ENCODE measurements at places on chromosomes 7 and 10.
A peak's percentile ranks its signal among the peaks of the same experiment; 100 is the strongest.

GRCh38 chr7:135291809-135292253 is 58.2 kb downstream of the STRA8 start:
- DNase-seq = no peak

DNA sequence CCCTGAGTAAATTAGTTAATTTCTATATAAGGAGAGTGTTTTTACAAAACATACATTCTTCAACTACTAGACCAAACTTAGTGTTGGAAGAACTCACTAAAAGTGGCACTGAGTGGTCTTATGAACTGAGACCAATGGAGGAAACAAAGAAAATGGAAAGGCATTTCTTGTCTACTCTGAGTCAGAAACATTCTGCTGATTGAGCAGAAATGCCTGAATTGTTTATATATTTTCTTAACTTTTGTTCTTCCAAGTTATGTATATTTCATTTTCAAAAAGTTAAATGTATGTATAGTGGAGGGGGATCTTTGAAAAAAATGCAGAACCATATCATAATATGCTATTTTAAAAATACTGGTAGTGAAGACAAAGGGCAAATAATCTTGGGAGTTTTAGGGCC is 320.7 kb downstream of the HGF start:
- DNase-seq = no peak

- no peak for DNase-seq
These were observed 188.6 kb downstream of the MTERF1 start for GRCh38 chr7:91691865-91692264.

DNA sequence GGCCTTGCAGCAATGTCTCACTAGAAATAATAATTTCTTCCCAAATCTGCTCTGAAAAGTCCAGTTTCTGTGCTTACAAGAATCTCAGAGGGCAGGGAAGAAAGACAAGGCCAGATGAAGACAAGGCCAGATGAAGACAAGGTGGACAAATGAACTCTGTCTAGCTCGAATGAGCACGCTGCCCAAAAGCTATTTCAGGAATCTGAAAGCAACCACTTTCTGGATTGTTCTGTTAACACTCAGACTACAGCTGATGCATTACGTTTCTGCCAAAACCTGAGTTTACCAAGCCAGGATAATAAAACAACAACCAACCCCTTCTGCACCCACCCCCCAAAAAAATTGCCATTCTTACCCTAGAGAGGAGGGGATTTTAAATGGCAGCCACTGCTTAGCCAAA is 1073.6 kb downstream of the SORCS3 start:
- no peak for DNase-seq

DNA sequence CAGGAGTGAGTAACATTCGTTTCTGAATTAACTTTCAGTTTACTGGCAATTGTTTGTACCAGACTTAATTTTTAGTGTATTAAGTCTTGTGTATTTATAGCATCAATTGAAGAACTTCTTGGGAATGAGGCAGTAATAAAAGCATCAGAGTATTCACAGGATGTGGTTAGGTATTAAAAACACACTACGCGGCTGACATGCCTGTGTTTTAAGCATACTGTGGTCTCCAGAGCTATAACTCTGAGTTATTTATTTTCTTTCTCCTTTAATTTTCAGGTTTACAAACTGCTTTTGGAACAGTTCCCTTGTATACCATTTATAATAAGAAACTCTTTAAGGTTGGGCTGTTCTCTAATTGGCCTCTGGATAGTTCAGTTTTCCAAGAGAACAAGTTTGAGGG is 626.1 kb upstream of the NRG3 start:
- no peak for DNase-seq

DNA sequence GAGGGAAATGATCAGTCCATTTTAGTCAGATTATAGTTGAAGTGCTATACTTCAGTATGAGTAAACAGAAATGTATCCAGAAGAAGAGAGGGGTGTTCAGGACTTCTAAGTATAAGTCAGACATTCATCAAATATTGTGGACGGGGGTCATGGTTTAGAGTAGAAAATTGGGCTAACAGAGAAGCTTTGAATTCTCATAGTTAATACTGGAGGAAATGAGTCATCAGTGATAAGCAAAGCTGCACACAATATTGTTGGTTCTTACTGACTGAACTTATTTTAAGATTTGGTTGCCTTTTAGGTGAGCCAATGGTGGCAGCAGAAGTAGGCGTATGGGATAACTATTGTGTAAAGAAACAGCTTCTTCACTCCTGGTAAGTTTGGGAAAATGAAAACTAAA is 1.7 kb upstream of the SUMF2 start:
- DNase-seq = peak; percentile 19

- no peak for DNase-seq
These were observed 99.7 kb upstream of the IFRD1 start for GRCh38 chr7:112350585-112350984.

GRCh38 chr10:69186524-69186923 is 6.5 kb downstream of the SUPV3L1 start:
- no peak for DNase-seq

DNA sequence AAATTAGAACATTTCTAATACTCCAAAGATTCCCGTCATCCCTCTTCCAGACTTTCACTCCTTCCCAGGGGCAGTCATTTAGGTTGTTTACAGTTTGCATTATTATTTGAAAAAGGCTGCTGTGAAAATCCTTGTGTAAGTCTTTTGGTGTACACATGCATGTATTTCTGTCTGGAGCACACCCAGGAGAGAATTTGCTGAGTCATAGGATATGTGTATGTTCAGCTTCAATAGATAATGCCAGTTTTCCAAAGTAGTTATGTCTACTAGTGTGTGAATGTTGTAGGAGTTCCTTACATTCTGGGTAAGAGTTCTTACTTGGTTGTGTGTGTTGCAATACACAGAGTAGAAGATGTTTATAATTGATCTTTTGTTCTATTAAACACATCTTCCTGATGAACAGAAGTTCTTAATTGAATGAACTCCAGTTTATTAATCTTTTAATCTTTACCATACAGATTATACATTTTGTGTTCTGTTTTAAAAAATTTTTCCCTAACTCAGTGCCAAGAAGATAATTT is 25.3 kb downstream of the CROT start:
- no peak for DNase-seq

DNA sequence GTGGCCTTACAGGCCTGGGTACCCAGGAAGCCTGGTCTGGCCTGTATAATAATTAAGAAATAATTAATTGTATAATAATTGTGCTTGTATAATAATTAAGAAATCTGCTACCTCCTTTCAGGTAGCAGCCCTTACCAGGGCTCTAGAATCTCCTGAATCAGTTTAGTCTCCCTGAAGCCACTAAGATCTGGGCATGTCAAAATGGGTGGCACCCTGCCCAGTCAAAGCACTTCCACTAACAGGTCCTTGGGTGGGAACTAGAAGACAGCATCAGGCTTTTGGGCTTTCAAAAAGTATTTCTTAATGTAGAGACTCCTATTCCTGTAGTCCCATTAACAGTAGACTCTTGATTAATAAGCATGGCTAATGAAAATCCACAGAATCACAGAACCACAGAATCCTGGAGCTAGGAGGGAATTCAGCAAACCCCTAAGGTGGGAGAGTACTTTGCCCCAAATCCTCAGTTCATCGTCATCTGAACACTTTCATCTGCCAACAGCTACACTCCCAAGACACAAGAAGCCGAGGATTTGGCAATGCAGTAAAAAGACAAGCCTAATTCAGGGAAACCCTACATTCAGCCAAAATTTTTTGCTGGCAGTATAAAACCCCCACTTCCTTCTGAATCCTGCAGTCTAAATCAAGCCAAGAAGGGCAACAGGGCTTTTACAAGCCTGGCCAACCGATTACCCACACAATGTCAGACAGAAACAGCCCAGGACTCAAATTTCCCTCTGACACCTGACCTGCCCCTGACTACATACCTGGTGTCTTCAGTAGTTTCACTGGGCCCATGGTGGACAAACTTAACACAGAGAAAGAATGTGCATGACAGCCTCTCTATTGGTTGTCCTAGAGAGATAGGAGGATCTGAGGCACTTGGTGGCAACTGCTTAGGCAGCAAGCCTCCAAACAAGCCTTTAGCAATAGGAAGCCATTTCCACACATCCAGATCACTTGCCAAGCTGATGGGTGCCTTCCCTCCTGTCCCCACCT is 5.9 kb upstream of the IL6 start:
- no peak for DNase-seq

DNA sequence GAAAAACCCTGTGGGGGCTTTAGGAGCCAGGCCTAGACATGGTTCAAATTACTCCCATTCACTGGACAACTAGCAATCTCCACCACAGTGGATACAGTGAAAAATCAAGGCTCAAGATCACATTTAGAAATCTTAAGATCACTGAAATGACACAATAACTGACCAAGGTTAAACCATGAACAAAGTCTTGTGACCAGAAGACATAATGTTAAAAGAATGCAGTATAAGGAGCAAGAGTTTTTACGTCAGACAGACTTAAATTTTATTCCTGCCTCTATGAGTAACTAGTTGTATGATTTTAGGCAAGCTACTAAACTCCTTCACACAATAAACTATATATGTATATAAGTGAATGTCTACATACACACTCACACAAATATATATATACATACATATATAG is 68.5 kb downstream of the MICU1 start:
- DNase-seq = no peak

- DNase-seq = no peak
These were observed 40.3 kb upstream of the TRIM8 start for GRCh38 chr10:102603946-102604345.

- DNase-seq = no peak
These were observed 19.3 kb upstream of the ZNF365 start for GRCh38 chr10:62354916-62355315.

- DNase-seq = no peak
These were observed 14.8 kb downstream of the DPCD start for GRCh38 chr10:101602761-101603398.

GRCh38 chr7:130365511-130366441 is 14.5 kb upstream of the CPA1 start:
- DNase-seq = peak; percentile 50

DNA sequence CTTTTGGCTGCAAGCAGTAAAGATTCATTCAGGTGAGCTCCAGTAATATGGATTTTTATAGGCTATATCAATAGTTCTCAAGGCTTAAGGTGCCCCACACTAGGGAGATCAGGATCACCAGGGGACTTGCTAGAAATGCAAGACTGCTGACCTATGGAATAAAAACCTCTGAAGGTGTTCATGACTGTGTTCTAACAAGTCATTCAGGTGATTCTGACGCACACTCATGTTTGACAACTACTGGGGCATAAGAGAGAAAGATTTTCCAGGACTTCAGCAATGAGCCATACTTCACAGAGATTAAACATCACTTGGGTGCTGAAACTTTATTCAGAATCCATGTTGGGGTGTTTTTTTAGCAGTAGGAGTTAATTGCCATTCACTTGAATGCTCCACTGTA is 4.8 kb upstream of the TAS2R38 start:
- no peak for DNase-seq

DNA sequence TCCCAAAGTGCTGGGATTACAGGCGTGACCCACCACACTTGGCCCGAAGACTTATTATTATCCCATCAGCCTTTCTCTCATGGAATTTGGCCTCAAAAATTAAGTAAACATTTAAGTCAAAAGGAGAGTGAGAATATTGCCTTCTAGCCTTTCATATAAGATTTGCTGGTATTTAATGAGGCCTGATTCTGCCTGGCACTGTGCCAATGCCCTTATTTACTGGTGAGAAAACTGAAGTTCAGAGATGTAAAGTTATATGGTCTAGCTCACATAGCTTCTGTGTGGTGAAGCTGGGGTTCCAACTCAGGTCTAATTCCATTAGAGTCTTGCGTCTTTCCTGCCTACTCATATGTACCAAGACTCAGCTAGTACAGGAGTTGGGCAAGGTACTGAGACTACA is 260.2 kb downstream of the SDHAF3 start:
- DNase-seq = no peak

DNA sequence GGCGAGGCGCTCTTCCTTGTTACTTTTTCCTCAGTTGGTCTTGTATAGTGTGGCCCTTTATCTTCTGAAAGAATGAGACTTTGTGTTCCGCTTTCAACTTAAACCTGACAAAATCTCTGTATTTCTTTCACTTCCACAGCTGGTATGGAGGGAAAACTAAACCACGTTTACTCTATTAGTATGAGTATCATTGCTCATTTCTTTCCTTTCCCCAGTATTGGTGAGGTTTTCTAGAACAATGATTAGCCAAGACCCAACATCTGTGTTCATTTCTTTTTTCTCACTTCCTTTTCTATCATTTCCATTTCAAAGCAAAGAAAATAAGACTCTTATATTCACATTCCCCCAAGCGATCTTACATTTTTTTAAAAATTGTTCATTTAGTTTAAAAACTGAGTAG is 165.3 kb downstream of the PAXIP1 start:
- DNase-seq = no peak

GRCh38 chr7:44150466-44150832 is 9.3 kb upstream of the MYL7 start:
- no peak for DNase-seq

GRCh38 chr7:84251277-84251781 is 56.7 kb upstream of the SEMA3A start:
- DNase-seq = peak; percentile 29

DNA sequence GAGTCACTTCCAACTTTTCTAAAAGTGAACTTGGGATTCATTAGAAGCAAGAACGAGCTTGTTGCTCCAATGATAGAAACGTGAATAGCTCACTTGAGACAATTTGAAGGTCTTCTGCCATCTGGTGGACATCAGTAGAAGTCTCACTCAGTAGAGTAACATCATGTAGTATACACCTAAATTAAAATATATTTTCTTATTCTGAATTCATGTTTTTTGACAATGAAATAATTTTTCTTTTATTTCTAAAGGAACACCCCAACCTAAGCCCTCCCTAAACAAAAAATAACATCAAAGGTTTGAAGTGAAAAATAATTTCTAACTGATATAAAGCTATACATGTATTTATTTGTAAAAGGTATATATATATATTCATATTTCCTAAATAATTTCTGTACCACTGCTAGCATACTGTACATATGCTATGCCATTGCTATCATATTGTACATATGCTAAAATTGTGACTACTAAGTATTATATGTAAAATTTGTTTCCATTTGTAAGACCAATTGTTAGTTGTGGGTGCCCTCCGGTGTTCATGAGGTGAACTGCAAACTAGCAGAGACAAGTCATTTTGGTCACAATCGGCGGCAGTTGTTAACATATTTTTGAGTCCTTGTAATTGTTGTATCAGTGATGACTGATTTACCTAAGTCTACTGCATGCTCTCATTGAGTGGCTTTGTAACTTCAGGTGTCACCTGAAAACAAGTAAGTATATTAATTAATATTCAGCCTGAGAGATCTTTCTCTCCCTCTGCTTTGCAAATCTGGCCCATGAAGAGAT is 121.9 kb downstream of the PTPRZ1 start:
- peak; percentile 76 for DNase-seq

GRCh38 chr7:33448035-33448434 is 318.7 kb downstream of the BBS9 start:
- DNase-seq = no peak

GRCh38 chr10:124482236-124482800 is 20.7 kb downstream of the LHPP start:
- no peak for DNase-seq

Measured in LoVo (cell line).